ENCODE measurements at places on chromosomes 6 and 20.
A peak's percentile ranks its signal among the peaks of the same experiment; 100 is the strongest.

- no peak for DNase-seq
These were observed 645.3 kb downstream of the FRK start for GRCh38 chr6:115415378-115415777.

DNA sequence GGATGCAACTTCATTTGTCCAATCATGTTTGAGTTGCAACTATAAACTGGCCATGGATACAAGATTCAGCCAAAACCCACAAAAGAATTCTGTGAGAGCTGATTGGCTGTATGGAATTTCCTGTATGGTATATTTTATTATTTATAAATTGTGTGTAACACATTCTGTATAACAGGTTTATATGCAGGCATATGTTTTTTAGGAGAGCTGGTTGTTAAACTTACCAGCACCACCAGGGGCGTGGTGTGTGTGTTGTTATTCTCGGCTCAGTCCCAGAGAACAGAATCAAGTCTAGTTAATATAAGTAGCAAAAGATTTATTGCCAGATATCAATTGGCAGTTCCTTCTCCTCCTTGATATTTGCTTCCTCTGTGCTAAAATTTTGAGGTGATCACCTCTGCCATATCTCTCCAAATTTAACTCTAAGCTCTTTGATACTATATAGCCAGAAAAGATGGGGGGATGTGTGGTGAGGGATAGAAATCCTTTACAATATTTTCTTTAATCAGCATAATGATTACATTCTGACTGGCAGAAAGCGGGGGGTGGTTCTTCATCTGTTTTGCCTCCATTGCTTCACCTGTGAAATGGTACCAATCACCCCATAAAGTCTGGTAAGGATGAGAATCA lies 22.9 kb downstream of the CNBD2 start:
- DNase-seq, result peak; percentile 41

DNA sequence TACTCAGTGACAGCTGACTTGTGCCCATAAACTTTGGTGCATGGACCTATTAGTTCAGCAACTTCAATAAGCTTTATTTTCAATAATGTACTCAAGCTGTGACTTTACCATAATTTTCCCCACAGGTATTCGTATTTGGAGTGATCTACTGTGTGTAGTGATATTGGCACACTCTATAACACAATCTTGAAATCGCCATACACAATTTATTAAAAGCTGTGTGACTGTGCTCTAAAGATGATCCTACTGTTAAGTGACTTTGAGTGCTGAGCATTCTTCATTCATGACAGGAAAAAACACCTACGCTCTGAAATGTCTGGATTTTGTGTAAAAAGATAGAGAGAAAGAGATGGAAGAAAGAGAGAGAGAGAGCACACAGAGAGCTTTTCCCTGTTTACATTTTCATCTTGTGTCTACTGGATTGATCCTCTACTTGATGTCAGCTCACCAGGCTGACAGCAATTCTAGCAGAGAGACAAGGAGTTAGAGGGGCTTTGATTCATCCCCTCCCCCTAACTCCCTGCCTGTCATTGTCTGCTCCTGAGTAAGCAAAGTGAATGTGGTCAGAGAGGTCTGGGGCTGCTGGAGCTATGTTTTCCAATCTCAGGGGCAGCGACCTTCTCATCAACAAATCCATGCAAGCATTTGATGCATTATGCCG lies 538.7 kb upstream of the POU3F2 start:
- no peak for DNase-seq

GRCh38 chr20:2386516-2387179 lies 5.9 kb downstream of the TGM6 start:
- peak; percentile 87 for DNase-seq

DNA sequence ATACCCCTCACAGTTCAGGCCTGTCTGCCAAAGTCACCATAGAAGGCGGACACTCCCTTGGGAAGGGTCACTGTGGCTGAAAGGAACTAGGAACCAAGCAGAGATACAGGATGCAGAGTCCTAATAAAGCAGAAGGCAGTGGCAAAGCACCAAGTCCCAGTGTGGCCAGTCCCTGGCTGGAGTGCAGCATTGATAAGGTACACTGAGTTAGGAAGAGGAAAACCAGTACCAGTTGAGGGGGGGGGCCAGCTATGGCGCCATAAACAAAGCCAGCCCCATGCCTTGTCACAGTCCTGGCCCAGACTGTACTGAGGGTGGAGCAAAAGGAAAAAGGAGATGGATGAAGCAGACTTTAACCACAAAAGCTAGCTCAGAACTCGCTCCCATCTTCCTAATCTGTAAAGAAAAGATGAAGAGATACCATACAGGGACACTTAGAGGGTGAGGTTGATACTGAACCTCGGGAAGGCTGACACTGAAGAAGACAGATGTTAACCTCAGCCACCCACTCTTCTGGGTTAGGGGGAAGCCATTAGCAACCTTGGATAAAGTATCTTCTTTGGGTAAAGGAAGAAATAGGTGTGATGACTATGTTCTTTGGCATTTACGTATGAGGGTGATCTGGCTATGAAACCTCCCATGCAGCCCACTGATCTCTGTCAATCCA lies 7.8 kb downstream of the ABHD12 start:
- no peak for DNase-seq

- no peak for DNase-seq
These were observed 6.0 kb downstream of the RFX6 start for GRCh38 chr6:116883005-116883404.

DNA sequence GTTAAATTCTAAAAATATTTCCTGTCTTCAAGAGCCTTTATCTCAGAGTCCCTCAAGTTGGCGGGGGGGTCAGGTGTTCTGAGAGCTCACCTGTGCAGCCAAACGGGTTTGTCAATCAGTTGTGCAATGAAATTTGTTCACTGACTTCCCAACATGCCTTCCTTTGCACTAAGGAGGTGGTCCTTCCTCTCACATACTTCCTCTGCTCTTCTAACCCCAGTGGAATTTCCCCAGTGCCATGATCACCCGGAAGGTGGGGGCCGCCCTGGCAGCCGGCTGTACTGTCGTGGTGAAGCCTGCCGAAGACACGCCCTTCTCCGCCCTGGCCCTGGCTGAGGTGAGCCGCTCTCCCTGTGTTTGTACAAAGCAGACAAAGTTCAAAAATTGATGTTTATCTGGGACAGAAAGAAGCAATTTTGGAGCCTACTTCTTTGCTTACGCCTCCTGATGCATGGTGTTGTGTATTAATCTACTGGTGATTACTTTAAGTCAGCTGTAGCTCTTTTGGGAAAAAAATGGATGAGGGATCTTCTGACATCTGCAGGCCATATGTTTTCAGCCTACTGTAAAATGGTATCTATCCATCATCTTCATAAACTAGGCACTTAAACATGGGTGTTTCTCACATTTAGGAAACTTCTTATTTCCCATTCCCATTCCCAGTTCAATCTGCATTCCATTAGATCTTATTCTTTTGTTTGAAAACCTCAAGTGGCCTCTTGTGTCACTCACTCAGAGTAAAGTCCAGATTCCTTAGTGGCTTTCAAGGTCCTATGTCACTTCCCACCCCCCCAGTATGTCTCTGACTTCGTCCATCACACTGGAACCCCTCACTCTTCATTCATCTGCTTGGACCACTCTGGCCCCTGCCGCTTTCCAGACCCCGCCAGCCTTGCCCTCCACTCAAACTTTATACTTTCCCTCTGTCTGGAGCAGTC lies 10.1 kb downstream of the ALDH5A1 start:
- peak; percentile 11 for DNase-seq

GRCh38 chr20:63261060-63261794 lies 7.0 kb upstream of the NKAIN4 start:
- DNase-seq, result no peak

DNA sequence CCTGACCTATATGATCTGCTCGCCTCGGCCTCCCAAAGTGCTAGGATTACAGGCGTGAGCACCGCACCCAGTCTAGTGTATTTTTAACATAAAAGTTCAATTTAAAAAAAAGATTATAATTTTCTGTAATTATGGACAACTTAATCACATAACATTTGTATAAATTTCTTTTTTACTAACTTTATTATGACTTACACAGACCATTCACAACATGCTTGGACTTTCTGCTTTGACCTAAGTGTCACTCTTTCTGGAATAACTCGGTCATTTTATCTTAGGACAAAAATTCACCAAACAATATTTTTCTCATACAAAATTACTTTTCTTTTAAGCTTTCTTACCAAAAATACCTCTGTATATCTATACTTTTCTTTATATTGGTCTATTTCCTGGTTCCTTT lies 15.4 kb upstream of the IL22RA2 start:
- no peak for DNase-seq

- DNase-seq, result no peak
These were observed 25.0 kb downstream of the NDUFAF5 start for GRCh38 chr20:13809855-13810254.

DNA sequence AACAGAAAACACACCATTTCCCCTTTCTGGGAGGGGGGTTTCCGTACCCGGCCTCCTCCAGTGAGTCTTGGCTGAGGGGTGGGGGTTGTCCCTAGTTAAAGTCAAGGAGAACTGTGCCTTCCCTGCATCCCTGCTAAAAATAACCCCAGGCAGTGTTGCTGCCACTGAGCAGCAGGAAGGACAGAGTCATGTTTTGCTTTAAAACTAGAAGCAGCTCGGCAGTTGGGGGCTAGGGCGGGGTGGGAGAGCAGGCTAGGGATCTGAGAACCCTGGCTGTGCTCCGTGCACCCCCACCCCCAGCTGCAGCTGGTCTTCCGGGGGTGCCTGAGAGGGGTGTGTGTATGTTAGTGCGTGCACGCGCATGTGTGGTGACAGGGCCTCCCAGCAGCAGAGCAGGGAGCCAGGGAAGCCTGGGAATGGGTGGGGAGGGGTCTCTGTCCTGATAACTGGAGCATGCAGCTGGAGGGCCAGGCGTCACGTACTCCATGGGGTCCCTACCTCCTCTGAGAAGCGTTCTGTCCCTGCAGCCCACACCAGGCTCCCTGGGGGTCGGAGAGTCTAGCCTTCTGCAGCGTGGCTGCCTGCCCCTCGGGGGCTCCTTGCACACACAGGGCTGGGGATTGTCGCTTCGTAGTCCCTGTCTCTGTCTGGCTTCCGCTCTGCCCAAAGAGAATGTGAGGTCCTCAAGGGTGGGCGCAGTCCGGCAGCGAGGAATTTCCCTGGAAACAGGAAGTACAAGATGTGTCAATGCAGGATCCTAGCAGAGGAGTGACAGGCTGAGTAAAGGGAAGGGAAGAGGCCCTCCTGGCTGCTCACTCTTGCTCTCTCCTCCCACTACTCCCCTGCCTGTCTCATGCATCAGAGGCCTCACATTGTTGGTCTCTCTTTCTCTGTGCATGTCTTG lies 16.8 kb upstream of the ARMC12 start:
- peak; percentile 48 for DNase-seq

- no peak for DNase-seq
These were observed 137.2 kb downstream of the AGPAT4 start for GRCh38 chr6:161136655-161137054.

- no peak for DNase-seq
These were observed 77.6 kb downstream of the HIVEP2 start for GRCh38 chr6:142867355-142867801.

DNA sequence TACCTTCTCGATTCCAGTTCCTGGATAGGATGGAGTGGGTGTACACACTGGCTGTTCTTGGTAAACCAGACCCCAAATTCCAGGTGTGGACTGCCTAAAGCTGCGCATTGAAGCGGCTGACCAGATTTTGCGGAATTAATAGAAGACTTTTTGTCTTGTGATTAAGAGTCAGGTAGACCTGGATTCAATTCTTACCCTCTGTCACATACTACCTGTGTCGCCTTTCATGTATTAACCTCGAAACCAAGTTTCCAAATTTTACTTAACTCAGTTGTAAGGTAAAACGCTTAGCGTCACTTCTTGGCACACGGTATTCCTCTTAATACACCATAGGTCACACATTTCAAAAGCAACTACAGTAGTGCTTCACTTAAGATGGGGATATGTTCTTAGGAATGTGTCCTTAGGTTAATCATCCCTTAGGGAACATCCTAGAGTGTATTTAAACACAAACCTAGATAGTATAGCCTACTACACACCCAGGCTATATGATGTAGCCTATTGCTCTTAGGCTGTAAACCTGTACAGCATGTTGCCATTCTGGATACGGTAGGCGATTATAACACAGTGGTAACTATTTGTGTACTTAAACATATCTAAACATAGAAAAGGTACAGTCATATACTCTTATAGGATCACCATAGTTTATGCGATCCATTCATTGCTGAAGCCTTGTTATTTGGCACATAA lies 733 bp upstream of the GOPC start:
- no peak for DNase-seq

GRCh38 chr6:114941078-114941477 lies 598.3 kb upstream of the HS3ST5 start:
- no peak for DNase-seq

GRCh38 chr6:150395388-150396009 lies 26.7 kb downstream of the IYD start:
- DNase-seq, result peak; percentile 58

- DNase-seq, result peak; percentile 11
These were observed 13.1 kb upstream of the DEK start for GRCh38 chr6:18277237-18278006.

DNA sequence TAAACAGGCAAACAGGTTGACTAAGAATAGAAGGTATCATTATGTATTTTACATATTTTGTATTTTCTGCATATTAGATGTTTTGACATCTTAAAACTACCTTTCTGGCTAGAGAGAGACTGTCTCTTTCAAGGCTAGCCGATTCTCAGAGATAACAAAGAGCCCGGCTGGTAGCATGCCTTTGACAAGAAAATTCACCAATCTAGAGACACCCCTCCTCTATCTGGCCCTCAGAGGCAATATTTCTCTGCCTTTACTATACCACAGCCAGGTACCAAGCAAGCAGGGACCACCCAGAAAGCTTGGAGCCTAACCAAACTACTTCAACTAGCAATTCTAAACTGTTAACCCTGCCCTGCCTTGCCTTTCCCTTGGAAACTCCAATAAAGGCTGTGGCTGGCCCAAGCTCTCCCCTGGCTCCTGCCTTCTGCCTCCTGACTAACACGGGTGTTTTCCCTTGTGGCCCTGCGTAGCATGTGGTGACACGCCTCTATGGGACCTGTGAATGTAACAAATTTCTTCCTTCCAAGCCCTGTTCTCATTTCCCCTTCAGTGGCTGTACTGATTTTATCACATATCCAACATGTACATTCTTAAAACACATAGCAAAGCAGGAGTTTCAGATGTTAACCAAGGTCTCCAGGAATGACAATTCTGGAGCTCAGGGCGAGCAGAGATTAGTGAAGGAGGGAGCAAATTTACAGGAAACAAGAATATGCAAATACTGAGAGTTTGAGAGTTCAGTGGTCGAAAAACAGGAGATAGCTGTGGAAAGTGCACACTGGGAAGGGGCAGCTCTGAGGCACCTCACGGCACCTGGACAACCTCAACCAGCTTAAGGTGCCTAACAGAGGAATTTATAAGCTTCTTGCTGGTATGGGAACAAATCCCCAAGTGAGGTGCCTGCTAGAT lies 120.8 kb downstream of the BACH2 start:
- no peak for DNase-seq

DNA sequence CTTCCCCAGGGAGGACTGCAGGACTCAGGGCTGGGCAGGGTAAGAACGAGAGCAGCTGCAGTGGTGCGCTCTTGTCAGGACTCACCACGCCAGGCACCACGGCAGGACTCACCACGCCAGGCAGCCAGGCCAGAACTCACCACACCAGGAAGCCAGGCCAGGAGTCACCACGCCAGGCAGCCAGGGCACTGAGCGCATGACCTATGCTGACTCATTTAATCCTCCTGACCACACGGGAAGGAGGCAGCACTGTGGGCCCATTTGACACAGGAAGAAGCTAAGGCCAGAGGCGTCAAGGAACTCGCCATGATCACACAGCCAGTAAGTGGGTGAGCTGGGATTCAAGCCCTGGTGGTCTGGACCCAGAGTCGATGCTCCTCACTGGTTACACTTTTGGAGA lies 189.3 kb downstream of the PREX1 start:
- DNase-seq, result peak; percentile 67

GRCh38 chr6:79526897-79527296 lies 10.3 kb downstream of the LCA5 start:
- DNase-seq, result no peak
